ENCODE measurements at places on chromosomes 6 and 20.

DNA sequence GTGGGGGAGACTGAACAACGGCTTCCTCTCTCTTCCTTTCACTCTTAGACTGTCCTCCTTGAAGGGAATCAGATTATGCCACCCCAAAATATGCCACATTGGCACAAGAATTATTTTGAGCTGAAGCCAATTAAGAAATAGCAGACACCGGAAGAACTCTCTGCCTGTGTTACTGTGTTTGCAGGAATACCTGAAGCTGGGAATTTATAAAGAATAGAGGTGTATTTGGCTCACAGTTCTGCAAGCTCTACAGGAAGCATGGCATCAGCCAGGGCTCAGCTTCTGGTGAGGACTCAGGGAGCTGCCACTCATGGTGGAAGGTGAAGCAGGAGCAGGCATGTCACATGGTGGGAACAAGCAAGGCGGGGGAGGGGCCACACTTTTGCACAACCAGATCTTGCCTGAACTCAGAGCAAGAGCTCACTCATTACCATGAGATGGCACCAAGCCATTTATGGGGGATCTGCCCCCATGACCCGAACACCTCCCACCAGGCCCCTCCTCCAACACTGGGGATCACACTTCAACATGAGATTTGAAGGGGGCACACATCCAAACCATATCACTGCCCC is 46.0 kb downstream of the PCNA start:
- DNase-seq, result no peak

- no peak for DNase-seq
Measured at GRCh38 chr6:45076217-45076930, 251.8 kb upstream of the RUNX2 start.

GRCh38 chr6:105501246-105501645 is 98.4 kb upstream of the PREP start:
- DNase-seq, result no peak

DNA sequence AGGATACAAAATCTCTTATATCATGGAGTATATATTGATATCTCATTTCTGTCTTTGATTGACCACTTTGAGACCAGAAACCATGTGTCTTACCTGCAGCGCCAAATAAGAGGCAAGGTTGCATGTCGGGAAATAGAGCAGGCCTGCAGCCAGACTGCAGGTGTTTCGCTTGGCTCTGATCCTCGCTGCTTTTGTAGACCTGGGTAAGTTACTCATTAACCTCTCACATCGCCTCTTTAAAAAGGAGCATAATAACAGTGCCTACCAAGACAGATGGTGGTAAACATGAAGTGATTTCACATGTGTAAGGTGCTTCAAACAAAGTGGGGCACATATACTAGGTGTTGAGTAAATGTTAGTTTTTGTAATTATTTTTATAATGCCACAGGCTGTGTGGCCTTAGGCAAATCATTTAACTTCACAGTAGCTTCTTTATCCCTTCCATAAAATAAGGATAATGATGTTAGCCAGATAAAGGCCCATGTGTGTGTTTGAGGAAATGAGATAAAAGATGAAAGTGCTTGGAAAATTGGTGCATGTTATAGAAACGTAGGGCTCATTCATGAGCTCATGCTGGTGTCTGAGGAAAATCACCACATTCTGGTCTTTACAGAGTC is 248.8 kb upstream of the MAP3K7 start:
- DNase-seq, result no peak

DNA sequence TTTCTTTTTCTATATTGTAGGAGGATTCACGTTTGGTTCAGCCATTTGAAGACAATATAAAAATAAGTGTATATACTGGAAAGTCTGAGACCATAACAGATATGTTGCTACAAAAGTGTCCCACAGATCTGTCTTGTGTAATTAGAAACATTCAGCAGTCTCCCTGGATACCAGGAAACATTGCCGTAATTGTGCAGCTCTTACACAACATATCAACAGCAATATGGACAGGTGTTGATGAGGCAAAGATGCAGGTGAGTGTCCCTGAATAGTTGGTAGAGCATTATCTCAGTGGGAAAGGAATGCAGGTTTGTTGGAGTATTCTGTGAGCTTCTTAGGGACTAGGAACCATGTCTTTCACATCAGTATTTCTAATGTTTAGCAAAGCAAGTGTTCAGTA is 18.3 kb upstream of the ADGRF4 start:
- DNase-seq, result no peak

DNA sequence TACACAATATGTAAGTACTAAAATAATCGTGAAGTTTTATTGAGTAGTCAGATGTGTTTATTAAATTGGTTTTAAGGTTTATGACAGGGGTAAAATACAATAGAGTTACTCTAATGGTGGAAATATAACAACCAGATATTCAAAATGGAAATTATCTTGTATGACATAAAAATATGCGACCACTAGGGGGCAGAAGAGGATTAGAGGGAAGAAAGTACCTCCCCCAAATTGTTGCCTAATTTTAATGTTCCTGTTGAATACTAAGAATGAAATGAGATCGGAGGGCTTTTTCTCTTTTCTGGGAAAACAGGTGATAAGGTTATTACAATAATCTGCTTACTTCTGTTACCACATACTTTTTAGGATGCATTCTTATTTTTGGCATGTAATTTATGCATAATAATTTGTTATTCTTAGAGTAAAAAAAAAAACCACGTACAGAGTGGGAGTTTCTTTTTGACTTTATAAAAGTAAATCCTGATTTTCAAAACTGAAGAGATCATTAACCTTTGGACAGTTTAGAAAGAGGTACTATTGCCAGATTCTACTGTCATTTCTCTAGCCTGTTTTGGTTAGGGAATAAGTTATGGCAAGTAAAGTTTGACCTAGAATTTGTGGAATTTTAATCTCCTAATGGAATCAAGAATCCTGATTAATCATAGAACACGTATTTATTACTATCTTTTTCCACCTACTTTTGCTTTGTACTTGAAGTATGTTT is 159.2 kb downstream of the CD109 start:
- DNase-seq, result no peak

DNA sequence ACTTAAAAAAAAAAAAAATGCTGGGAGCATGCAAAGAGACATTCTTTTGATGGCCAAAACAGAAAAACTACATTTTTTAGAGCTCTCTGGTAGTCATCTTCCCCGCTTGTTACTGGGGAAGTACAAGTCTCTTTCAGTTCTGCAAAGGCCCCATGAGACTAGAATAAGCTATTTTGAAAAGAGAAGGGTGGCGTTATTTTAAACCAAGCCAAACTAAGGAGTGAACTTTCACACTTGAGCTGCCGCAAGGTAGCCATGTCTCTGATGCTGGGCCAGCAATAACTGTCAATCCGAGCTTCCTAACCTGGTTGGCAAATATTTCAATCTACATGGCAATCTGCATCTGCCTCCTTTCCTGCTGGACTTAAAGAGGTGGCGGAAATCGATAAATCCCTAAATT is 96.7 kb downstream of the L3MBTL3 start:
- no peak for DNase-seq
